ENCODE measurements at places on chromosomes 1 and 21. TPM values are rescaled to one million over a fixed set of nuclear protein-coding genes. Genes with fewer than 3 reads are reported as not detected.

DNA sequence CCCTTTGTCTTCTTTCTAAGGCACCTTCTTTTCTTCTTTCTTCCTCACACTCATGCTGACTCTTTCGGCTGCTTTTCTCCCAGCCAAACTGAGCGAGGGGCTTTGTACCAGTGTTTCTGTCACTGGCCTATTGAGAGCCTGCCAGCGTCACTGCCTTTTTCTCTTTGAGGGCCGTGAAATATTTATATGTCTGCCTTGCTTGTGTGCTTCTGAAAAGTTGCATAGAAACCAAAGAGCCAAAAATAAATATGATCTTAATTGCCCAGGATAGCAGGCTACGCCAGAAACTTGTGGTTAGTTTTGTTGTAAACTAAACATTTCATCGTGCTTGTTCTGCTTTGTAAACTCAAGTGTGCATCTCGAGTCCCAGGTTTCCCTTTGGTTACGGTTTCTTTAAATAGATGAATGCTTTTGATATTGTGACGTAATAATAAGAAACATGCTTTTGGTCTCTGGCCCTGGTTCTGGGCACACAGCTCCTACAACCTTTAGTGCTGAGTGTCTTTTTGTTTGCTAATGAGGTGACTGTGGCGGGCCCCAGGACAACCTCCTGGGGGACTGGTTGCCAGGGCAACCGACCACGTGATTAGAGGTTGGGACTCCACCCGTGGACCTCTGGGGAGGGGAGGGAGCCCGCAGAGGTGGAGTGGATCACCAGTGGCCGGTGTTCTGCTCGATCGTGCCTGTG, 10.8 kb downstream of the SLC37A1 start:
- DNase-seq = peak; percentile 88
- peaks cover 62% of the 10 kb centered on the region for H3K4me1 ChIP-seq
- no peak overlapping the region for H3K4me3 ChIP-seq
- H3K27ac ChIP-seq = peak overlapping the region; percentile 91
- no peaks in the 10 kb centered on the region for H3K27me3 ChIP-seq
- H3K36me3 ChIP-seq = no peaks in the 10 kb centered on the region

Gene ATXN7L2
- total RNA-seq = 8.1 TPM

- no peak overlapping the region for H3K4me3 ChIP-seq
- no peaks in the 10 kb centered on the region for H3K36me3 ChIP-seq
- H3K4me1 ChIP-seq = peaks cover 93% of the 10 kb centered on the region
- DNase-seq = peak; percentile 82
- H3K27me3 ChIP-seq = no peaks in the 10 kb centered on the region
Measured at GRCh38 chr1:39154553-39155421, 49.7 kb upstream of the MACF1 start.

GRCh38 chr1:47738560-47739182, 258.5 kb downstream of the TRABD2B start:
- no peak overlapping the region for H3K27ac ChIP-seq
- H3K27me3 ChIP-seq = no peaks in the 10 kb centered on the region
- no peak overlapping the region for H3K4me3 ChIP-seq
- no peaks in the 10 kb centered on the region for H3K36me3 ChIP-seq

Gene UBAP2L
- total RNA-seq = 100 TPM

Gene FCN3
- total RNA-seq = 12.4 TPM

GRCh38 chr1:84073266-84073665, 70.8 kb upstream of the PRKACB start:
- no peaks in the 10 kb centered on the region for H3K36me3 ChIP-seq
- H3K27me3 ChIP-seq = no peaks in the 10 kb centered on the region
- H3K27ac ChIP-seq = no peak overlapping the region
- peaks cover 6% of the 10 kb centered on the region for H3K4me1 ChIP-seq

DNA sequence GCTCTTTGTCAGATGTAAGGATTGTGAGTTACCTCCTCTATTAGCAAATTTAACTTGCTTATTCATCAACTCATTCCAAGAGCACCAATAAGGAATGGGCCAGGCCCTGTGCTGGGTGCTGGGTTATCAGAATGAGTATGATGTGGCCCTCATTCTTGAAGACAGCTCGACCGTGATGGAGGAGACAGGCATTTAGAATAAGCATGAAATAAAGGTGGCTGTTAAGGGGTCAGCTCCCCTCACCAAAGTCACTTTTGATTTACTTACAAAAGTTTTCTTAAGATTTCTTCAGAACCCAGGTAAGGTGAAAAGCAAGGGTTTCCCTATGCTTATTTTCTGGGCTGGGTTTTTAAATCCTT, 15.3 kb upstream of the PADI1 start:
- H3K4me1 ChIP-seq = no peaks in the 10 kb centered on the region
- H3K4me3 ChIP-seq = no peak overlapping the region
- no peaks in the 10 kb centered on the region for H3K36me3 ChIP-seq
- no peaks in the 10 kb centered on the region for H3K27me3 ChIP-seq

DNA sequence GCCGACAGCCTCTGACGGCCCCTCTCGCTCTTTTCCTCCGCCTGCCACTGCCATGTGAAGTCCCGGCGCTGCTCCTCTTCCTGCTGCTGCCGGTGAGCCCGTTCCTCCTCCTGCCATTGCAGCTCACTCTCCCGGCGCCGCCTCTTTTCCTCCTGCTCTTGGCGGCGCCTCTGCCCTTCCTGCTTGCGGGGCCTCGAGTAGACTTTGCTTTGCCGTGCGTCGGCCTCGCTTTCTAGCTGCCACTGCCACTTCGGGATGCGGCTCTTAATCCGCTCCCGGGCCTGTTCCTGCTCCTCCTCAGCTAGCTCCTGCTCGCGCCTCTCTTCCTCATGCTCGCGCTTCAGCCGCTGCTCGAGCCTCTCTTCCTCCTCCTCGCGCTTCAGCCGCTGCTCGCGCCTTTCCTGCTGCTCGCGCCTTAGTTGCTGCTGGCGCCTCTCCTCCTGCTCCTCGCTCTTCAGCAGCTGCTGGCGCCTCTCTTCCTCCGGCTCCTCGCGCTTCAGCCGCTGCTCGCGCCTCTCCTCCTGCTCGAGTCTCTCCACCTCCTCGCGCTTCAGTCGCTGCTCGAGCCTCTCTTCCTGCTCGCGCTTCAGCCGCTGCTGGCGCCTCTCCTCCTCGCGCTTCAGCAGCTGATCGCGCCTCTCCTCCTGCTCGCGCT, 4.3 kb downstream of the TCHH start:
- peaks cover 43% of the 10 kb centered on the region for H3K27me3 ChIP-seq
- peak; percentile 12 for DNase-seq
- peaks cover 38% of the 10 kb centered on the region for H3K4me1 ChIP-seq
- no peak overlapping the region for H3K27ac ChIP-seq
- H3K36me3 ChIP-seq = no peaks in the 10 kb centered on the region
- peak overlapping the region; percentile 20 for H3K4me3 ChIP-seq

GRCh38 chr1:54200519-54200997, 591 bp downstream of the MRPL37 start:
- H3K27me3 ChIP-seq = no peaks in the 10 kb centered on the region
- peaks cover 19% of the 10 kb centered on the region for H3K4me1 ChIP-seq
- no peak for DNase-seq
- H3K36me3 ChIP-seq = peaks cover 10% of the 10 kb centered on the region

Gene USH2A
- total RNA-seq = 0.22 TPM

DNA sequence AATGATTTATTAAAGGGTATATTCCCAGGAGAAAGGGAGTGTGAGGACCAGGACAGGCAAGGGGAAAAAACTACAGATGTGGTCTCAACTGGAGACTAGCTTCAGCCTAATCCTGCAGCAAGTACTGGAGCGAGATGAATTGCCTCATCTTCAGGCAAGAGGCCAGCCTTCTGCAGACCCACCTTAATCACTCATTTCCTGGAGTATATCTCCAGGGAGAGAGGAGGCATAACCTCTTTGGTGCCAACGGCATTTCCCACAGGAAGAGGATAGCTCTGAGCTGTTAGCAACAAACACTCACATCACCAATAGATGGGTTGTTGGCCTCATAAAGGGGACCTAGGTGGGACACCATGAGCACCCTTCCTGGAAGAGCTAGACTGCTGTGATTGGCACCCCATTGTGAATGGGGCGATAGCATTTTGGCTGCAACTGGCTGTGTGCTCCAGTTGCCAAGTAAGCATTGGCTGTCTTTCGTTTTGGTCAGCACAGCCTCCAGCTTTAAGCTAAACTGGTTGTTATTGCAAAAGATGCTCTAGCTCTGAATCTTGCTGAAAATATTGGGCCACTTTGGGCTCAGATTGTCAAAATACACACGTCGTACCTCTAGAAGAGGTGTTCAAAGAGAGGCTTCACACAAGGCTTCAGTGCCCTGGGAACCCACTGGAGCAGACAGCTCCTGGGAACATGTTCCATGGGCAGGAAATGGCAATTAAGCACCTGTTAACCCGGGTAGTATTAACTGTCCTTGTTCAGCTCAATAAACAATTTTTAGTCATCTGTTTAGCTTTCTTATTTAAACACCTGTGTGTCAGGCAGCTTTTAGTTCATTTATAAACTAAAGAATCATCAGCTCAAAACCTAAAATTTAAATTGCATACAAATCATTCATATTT, 314.8 kb upstream of the C1orf87 start:
- H3K4me3 ChIP-seq = no peak overlapping the region
- DNase-seq = no peak
- no peak overlapping the region for H3K27ac ChIP-seq
- H3K36me3 ChIP-seq = no peaks in the 10 kb centered on the region

DNA sequence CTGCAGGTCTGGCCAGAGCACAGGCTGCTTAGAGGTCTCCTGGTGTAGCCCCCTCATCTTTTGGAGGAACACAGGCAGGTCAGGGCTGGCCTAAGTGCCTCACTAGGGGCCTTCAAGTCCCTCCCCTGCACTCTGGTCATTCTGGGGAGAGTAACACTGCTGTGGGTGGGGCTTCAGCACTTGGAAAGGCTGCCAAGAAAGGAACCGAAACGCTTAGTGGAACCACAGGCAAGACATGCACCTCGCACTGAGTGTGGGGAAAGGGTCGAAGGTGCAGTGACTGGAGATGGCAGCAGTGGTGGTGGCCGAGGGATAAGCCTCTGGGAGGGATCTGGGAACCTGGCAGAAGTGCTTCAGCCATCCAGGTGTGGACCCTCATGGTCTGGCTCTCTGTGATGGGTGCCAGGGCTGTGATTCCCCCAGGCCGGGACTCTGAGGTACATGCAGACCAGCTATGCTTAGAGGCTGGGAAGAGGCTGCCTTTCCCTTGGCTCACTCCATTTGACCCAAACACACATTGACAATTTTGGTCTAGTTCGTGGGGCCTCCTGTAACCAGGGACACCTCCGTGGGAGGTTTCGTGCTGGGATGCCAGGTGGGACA, 182.9 kb upstream of the CSF3R start:
- no peaks in the 10 kb centered on the region for H3K27me3 ChIP-seq
- no peak for DNase-seq
- no peak overlapping the region for H3K4me3 ChIP-seq
- no peak overlapping the region for H3K27ac ChIP-seq
- H3K36me3 ChIP-seq = no peaks in the 10 kb centered on the region

Gene KIF26B
- 2.4 TPM for total RNA-seq

DNA sequence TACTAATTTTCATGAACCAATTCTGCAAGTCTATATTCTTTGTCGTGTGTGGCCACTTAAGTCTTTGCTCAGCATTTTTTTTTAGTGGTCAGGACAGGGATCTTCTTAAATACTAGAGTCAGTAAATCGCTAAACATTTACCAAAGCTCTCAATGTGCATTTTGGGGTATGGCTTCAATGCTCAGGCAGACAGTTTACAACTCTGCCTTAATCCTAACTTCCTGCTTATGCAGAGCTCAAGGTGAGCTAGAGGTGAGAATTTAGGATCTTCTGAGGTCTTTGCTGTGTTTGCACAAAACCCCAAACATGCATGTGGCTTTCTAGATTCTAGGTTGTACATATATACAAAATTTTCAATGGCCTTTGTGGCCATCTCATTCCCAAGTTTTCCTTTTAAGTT, 153.0 kb downstream of the DNM3 start:
- no peaks in the 10 kb centered on the region for H3K36me3 ChIP-seq
- DNase-seq = no peak
- H3K4me3 ChIP-seq = no peak overlapping the region
- H3K4me1 ChIP-seq = no peaks in the 10 kb centered on the region

Gene ROR1
- 0.73 TPM for total RNA-seq

DNA sequence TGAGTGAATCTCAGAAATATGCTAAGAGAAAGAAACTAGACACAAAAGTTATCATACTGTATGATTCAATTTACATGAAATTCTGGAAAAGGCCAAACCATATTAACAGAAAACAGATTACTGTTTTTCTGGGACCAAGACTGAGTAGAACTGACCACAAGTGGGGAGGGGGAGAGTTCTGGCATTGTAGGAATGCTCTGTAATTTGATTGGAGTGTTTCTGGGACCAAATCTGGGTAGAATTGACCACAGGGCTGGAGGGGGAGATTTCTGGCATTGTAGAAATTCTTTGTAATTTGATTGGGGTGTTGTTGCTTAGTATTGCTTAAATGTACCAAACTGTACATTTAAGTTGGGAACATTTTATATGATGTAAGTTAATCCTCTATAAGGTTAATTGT, 3.4 kb upstream of the OR10K1 start:
- no peak overlapping the region for H3K4me3 ChIP-seq
- H3K27me3 ChIP-seq = no peaks in the 10 kb centered on the region
- H3K36me3 ChIP-seq = no peaks in the 10 kb centered on the region

Gene UTS2
- total RNA-seq = not detected

DNA sequence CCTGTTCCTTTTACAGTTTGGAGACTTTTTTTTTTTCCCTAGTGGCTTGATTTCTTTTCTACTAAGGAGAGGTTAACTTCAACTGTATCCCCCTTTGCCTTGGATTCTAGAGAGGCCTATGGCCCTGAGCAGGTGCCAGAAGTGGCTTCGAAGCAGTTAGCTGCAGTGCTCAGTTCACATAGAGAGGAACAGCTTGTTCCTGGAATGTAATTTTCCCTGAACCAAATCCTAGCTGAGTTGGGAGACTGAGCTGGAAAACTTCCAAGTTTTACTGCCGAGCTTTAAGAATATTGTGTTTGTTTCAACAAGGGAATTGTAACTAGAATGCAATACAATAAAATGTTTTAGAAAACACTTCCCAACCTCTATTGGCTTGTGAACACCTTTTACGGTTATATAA, 17.5 kb downstream of the RD3 start:
- H3K4me1 ChIP-seq = peaks cover 8% of the 10 kb centered on the region
- no peak overlapping the region for H3K27ac ChIP-seq
- DNase-seq = peak; percentile 20
- H3K4me3 ChIP-seq = no peak overlapping the region
- H3K36me3 ChIP-seq = no peaks in the 10 kb centered on the region

DNA sequence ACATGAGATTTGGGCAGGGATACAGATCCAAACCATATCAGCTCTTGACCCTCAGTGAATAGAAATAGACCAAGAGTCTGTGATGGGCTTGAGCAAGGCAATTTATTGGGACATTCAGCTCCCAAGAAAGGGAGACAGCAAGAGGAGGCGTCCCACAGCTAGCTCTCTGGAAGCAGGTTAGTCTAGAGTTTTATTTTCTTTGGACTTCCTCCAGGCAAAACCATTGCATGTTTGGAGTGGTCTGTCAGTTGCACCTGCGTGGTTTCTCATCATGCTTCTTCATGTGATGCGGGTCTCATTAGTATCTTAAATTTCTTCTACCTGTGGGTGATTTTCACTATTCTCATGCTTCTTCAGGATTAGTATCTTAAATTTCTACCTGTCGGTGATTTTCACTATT, 1530.6 kb downstream of the PLA2G4A start:
- no peak for DNase-seq
- H3K27ac ChIP-seq = no peak overlapping the region
- no peak overlapping the region for H3K4me3 ChIP-seq
- H3K27me3 ChIP-seq = no peaks in the 10 kb centered on the region
- H3K4me1 ChIP-seq = no peaks in the 10 kb centered on the region

Data from thyroid gland (tissue), 4 donors.